ENCODE measurements at places on chromosomes 5 and 9.

DNA sequence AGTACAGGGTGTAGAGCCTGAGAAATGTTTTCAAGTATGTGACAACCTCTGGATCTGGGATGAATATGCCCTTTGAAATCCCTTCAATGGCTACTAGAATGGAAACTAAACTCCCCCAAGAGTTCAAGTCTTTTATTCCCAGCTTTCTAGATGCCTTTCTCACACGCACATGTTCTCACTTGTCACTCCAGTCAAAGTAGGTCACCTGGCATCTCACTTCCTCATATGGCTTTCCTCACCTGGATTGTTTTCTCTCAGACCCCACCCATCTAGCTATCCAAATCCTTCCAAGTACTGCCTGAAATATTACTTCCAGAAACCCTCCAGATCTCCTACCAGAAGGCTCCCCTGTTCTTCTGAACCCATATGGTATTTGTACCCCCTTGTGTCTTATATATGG is 615.4 kb upstream of the KLF4 start:
- no peak for DNase-seq

- no peak for DNase-seq
Observed at GRCh38 chr9:37602817-37603216, 10.4 kb upstream of the TOMM5 start.

GRCh38 chr5:91938441-91938840 is 555.3 kb upstream of the ARRDC3 start:
- DNase-seq, result no peak

- DNase-seq, result peak; percentile 28
Observed at GRCh38 chr9:33297432-33297831, 7.1 kb downstream of the NFX1 start.

- no peak for DNase-seq
Observed at GRCh38 chr9:116378873-116379272, 225.3 kb downstream of the PAPPA start.
